ENCODE measurements at places on chromosomes 4 and X. TPM values are rescaled to one million over a fixed set of nuclear protein-coding genes. Genes with fewer than 3 reads are reported as not detected.

DNA sequence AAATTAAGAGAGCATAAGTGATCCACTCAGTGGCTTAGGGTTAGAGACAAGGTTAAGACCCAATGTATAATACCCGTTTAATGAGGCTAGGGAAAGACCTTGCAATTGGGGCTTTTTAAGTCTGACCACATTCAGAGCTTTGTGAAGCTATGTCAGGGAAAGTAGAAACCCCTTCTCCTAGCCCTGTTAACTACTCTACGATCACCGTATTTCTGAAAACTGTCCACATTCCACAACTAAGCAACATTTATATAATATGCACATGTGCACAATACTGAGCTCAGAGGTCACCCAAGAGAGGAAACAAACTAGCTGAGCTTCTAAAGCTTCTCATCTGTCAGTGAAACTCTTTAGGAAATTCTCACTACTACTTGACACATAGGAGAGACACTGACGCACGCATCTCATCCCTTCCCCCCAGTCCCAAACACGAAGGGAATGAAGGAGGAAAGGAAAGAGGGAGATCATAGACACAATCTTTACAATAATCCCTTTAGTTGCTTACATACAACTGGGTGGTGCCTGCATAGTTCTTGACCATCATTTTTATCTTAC, 56.2 kb downstream of the METTL14 start:
- H3K4me1 ChIP-seq = no peaks in the 10 kb centered on the region
- H3K27me3 ChIP-seq = no peaks in the 10 kb centered on the region
- no peak for DNase-seq
- H3K36me3 ChIP-seq = peaks cover 23% of the 10 kb centered on the region

The RIPPLY1 gene
- total RNA-seq = not detected

DNA sequence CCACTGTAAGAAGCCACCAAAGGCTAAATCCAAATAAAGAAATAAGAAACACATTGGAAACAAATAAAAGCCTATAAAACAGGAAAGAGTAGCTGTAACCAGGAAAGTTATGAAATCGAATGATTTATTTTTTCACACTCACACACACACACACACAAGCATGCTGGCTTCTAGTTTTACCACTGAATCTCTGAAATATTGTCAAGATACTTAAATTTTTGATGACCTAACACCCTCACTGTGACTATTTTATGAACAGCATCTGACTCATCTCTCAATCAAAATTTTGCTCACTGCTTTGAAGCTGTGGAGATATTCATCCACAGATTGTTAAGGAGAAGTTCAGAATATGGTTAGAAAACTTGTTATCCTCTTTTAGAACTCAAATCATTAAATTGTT, 13.9 kb upstream of the GABRB1 start:
- H3K27ac ChIP-seq = no peak overlapping the region
- no peaks in the 10 kb centered on the region for H3K27me3 ChIP-seq
- H3K36me3 ChIP-seq = no peaks in the 10 kb centered on the region
- no peak overlapping the region for H3K4me3 ChIP-seq
- H3K4me1 ChIP-seq = no peaks in the 10 kb centered on the region

The GABRG1 gene
- 0.11 TPM for total RNA-seq

DNA sequence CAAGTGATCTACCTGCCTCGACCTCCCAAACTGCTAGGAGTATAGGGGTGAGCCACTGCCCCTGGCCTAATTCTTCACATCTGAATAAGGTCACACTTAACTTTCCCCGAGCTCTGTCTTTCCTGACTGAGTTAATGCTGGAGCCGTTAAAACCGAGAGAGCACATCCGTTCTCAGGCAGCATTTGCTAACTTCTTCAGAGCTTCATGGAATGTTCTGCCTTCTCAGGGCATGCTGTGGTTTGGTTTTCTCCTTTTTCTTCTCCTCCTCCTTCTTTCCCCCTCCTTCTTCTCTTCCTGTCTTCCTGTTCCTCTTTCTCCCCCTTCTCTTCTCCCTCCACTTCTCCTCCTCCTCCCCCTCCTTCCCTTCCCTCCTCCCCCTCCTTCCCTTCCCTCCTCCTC, 119.9 kb downstream of the ASMT start:
- DNase-seq = no peak
- peaks cover 4% of the 10 kb centered on the region for H3K4me1 ChIP-seq
- no peaks in the 10 kb centered on the region for H3K27me3 ChIP-seq
- no peak overlapping the region for H3K4me3 ChIP-seq

DNA sequence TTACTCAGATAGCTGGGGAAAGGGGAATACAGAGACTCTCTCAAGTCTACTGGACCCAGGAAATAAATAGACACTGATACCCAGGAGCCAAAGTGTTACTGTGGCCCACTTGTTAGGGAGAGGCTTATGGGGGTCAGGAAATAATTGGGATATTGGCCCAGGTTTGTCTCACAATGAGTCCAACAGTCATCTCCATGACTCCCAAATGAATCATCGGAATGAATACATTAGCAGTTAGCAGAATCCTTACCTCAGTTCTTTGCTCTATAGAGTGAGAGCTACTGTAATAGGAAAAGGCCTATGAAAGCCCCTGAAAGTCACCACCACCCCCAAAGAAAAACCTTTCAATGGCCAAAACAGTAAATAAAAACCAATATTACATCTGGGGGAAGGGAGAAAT, 42.4 kb upstream of the ARHGEF6 start:
- H3K27me3 ChIP-seq = no peaks in the 10 kb centered on the region
- H3K27ac ChIP-seq = no peak overlapping the region
- H3K4me3 ChIP-seq = no peak overlapping the region
- no peak for DNase-seq
- H3K4me1 ChIP-seq = no peaks in the 10 kb centered on the region

- no peak overlapping the region for H3K27ac ChIP-seq
- peak; percentile 44 for DNase-seq
- H3K27me3 ChIP-seq = no peaks in the 10 kb centered on the region
- H3K4me3 ChIP-seq = no peak overlapping the region
These were observed 71.5 kb downstream of the ANAPC4 start for GRCh38 chr4:25448379-25449109.

The CLNK gene
- not detected for total RNA-seq

The SULT1E1 gene
- total RNA-seq = not detected

DNA sequence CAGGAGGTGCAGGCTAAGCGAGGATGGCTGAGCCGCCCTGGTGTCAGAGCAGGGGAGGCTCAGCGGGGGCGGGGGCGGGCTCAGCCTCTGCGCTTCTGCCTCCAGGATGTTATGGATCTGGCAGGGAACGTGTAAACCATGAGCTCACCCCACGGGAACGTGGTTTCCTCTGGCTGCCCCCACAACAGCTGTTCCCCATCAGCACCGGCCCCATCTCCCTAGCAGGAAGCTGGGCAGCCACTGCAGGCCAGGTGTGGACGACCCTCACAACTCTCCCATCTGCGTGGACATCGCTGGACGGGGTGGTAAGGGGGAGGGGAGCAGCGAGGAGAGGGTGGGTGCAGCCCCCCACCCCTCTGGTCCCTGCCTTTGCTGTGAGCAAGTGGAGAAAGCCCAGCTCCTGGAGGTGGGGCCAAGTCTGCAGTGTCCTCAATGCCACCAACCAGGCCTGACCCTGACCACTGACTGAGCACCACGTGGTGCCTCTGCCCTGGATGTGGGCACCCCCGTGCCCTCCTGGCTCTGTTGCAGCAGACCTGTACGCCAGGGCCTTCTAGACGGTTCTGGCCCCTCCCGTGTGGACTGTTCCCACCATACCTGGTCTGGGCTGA, 28.1 kb upstream of the SPON2 start:
- no peaks in the 10 kb centered on the region for H3K4me1 ChIP-seq
- no peak overlapping the region for H3K27ac ChIP-seq
- peak; percentile 22 for DNase-seq
- no peaks in the 10 kb centered on the region for H3K27me3 ChIP-seq

The ODAPH gene
- total RNA-seq = not detected

- no peaks in the 10 kb centered on the region for H3K4me1 ChIP-seq
- H3K4me3 ChIP-seq = no peak overlapping the region
- 0 out of 2 replicates have a peak, but pooled peaks cover under 1% of the 10 kb centered on the region for H3K27me3 ChIP-seq
- no peak overlapping the region for H3K27ac ChIP-seq
These were observed 3.6 kb downstream of the TSPYL2 start for GRCh38 chrX:53085661-53086229.

GRCh38 chrX:24184018-24184417, 34.5 kb downstream of the ZFX start:
- DNase-seq = no peak
- no peak overlapping the region for H3K27ac ChIP-seq
- H3K27me3 ChIP-seq = no peaks in the 10 kb centered on the region

GRCh38 chr4:102339018-102339417, 6.3 kb downstream of the SLC39A8 start:
- peaks cover 12% of the 10 kb centered on the region for H3K4me1 ChIP-seq
- H3K27me3 ChIP-seq = peaks cover 2% of the 10 kb centered on the region
- no peaks in the 10 kb centered on the region for H3K36me3 ChIP-seq

- H3K4me1 ChIP-seq = no peaks in the 10 kb centered on the region
- peaks cover 6% of the 10 kb centered on the region for H3K36me3 ChIP-seq
- H3K27me3 ChIP-seq = peaks cover 38% of the 10 kb centered on the region
- no peak overlapping the region for H3K27ac ChIP-seq
- peak; percentile 63 for DNase-seq
These were observed 1.6 kb downstream of the PCDH10 start for GRCh38 chr4:133150486-133151340.

- no peaks in the 10 kb centered on the region for H3K36me3 ChIP-seq
- H3K4me3 ChIP-seq = no peak overlapping the region
These were observed 32.4 kb downstream of the PPM1K start for GRCh38 chr4:88251924-88252323.

All from H9 (cell line).